Stimulated activated CD4-positive, alpha-beta T cell treated with anti-CD3 and anti-CD28 coated beads, Interleukin-12 subunit alpha, Interleukin-12 subunit beta, amount 100 ng/mL, for 24 hours (primary cell): ENCODE measurements at places on chromosomes 16 and 17.
A peak's percentile ranks its signal among the peaks of the same experiment; 100 is the strongest.

- no peak for DNase-seq
Observed at GRCh38 chr17:78268951-78269905, 37.8 kb downstream of the TMEM235 start.

GRCh38 chr17:65095465-65095864 lies 38.9 kb upstream of the GNA13 start:
- DNase-seq = no peak

DNA sequence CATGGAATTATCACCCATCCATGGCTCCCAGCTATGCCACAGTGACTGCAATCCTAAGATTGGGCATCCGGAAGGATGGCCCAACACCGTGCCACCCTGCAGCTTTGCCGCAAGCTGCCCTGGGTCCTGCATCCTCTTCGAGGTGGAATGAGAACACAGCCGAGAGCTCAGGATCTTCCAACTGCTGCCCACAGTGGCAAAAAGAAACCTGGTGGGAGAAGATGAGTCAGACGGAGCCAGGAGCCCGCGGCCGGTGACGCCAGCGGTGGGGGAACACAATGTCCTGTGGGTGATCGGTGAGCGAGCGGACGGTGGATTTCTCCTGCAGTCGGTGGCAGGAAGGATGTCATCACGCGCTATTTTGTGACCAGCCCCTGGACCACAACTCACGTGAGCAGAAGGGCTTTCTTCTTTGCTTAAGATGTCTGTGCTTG lies 20.1 kb downstream of the CD7 start:
- DNase-seq = peak; percentile 72

DNA sequence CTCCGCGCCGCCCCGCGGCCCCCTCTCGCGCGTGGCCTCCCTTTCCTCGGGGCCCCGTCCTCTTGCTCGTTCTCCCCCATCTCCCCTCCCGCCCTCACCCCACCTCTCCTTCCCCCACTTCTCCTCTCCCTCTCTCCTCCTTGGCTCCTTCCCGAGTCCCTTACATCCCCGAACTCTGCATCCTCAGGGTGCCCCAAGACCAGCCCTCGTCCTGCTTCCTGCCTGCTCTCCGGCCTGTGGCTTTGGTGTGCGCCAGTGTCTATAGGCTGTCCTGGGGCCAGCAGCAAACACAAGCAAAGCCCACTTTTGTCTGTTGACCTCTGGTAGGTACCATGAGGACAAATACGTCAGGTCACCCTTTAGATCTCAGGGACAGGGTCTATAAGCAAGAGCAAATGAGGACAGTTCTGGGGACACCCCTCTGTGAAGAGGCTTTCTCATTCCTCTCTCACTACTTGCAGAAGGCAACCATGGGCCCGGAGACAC lies 284 bp upstream of the COPZ2 start:
- DNase-seq = no peak

GRCh38 chr16:29699324-29700219 lies 20.6 kb downstream of the QPRT start:
- DNase-seq = no peak

- DNase-seq = no peak
Observed at GRCh38 chr16:16188827-16189226, 34.5 kb downstream of the ABCC6 start.

GRCh38 chr16:82042144-82042543 lies 7.1 kb downstream of the HSD17B2 start:
- DNase-seq = no peak

DNA sequence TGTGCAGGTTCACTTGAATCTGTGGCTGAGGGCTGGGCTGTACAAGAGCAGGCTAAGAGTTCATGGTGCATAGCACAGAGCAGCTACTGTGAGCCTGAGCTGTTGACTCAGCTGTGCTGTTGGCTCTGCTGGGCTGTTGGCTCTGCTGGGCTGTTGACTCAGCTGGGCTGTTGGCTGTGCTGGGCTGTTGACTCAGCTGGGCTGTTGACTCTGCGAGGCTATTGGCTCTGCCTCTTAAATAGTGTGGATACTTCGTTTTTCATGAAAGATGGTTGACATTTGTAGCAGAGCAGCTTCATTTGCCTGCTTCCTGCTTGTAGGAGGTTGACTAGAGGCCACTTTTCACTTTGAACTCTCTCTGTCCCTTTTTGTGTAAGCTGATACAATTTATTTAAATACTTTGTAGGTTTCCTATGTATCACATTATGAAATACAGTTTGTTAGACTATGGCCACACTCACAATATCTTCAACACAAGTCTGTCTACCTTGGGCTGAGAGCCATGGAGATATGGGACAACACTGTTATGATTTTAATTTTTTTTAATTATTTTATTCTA lies 40.3 kb upstream of the CCNF start:
- DNase-seq = no peak

DNA sequence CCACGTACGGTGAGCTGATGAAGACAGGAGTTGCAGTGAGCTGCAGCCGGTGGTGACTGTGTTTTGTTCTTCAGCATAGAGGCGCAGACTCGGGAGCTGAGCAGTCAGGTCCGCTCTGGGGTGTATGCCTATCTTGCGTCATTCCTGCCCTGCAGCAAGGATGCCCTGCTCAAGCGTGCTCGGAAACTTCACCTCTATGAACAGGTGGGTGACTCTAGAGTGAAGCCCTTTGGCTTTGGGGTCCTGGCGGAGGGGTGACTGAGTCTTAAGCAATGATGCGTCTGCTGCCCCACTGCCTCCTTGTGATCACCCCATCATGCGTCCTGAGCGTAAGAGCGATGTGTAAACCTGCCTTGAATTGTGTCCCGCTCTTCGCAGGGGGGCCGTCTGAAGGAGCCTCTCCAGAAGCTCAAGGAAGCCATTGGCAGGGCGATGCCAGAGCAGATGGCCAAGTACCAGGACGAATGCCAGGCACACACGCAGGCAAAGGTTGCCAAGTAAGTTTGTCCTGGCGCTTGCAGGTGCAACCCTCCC lies 22.9 kb downstream of the UBN1 start:
- no peak for DNase-seq

DNA sequence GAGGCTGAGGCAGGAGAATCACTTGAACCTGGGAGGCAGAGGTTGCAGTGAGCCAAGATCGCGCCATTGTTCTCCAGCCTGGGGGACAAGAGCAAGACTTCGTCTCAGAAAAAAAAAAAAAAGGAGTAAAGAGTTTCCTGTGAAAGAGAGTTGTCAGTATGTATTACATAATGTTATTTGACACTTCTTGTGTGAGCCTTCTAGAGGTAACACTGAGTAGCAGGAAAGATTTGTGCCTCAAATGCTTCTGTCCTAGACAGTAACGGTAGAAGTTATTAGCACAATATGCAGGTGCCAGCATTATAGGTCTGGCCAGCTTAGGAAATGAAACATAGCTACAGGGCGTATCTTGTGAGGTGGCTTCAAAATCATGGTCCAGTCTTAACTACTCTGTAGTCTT lies 6.2 kb downstream of the RPS6KB1 start:
- DNase-seq = no peak
